SHP77 treated with DMSO at 0.1 percent for 48 hours (cell line): ENCODE measurements at places on chromosomes 5 and 9.

DNA sequence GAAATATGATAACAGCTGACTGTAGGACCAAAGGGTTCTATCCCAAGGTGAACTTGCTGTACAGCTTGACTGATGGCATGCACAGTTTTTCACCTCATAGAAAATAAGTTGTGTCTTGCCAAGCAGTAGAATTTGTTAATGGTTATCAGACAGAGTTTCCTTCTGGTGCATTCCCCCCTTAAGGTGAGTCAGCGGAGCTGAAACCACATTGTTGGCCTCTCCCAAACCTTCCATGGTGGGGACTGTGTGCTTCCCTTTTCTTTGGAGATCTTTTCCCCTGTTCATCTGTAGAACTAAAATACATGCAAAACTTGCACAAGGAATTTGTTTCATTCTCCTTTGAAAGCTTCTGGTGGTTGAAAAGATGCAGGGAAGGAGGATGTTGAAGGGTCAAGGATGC, 179.8 kb downstream of the FGF1 start:
- DNase-seq: no peak

- no peak for DNase-seq
Measured at GRCh38 chr5:57505272-57506200, 22.9 kb upstream of the ACTBL2 start.

DNA sequence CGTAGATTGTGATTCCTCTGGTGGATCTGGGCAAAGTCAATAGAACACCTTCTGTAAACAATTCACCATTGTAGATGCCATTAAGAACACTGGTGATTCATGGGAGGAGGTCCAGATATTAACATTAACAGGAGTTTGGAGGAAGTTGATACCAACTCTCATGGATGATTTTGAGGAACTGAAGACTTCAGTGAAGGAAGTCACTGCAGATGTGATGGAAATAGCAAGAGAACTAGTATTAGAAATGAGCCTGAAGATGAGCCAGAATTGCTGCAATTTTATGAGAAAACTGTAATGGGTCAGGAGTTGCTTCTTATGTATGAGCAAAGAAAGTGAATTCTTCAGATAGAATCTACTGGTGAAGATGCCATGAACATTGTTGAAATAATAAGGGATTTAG, 26.9 kb downstream of the TCERG1 start:
- DNase-seq: no peak

DNA sequence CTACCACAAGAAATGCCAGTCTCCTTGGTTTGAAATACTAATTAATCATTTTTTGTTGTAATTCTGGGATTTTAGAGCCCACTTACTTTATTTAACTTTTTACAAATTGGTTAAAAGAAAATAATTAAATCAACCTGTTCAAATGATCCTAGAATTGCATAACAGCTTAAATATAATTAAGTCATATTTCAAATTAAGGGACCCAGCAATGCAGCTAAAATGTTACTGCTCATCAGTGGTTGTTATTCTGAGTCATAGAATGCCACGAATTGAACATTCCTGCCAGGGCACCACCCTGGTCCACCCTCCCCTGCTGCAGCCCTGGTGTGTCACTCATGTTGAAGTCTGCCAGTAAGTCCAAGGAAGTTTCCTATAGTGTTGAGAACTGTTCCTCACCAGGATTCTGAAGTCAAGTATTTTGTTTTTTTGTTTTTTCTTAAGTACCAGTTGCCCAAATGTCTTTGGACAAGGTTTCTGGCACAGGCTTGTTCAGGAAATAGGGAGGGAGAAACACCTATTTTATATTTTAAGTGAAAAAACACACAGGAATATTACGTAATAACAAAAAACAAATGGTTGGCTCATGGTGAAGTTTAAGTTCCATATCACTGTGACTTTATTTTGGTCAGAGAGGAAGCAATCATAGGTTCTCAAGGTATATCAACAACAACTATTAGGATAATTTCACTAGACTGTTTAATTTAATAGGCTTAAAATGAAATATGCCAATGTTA, 4.3 kb upstream of the ITGA1 start:
- DNase-seq: no peak

- DNase-seq: no peak
Measured at GRCh38 chr5:138082033-138082432, 1.8 kb upstream of the WNT8A start.

- no peak for DNase-seq
Measured at GRCh38 chr5:65157906-65158603, 323.7 kb downstream of the ADAMTS6 start.

DNA sequence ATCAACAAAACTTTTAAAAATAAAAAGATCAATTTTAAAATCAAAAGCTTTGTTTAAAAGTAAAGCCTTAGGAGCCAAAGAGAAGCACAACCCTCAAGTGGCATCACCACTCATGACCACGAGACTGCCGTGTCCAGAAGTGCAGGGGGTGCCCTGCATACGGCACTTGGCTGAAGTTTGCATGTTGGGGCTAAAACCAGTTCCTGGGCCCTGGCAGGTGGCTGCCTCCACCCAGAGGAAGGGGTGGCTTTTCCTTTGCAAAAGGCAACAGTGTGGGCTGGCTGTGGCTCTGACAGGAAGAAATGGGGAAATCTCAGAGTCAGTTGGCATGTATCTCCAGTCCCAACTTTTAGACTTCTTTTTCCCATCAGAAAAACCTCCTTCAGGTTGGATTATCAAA, 15.3 kb downstream of the TRMO start:
- no peak for DNase-seq

DNA sequence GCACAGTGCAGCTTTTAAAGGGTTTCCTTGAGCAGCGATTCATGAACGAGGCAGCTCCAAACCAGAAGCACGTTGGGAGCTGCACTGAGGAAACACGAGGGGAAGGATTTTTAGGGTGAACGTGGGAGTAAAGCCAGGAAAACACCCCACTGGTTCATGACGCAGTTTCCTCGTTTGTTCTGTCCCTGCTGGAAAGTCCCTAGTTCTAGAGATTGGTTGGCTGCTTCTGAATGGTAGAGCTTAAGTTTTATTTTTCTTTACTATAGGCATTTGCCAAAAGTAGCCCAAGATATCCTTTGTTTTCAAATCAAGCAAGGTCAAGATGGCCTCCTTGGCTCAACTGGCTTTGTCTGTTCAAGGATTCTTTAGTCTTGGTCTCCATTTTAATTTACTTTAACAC, 116.5 kb upstream of the CACNA1B start:
- DNase-seq: no peak

DNA sequence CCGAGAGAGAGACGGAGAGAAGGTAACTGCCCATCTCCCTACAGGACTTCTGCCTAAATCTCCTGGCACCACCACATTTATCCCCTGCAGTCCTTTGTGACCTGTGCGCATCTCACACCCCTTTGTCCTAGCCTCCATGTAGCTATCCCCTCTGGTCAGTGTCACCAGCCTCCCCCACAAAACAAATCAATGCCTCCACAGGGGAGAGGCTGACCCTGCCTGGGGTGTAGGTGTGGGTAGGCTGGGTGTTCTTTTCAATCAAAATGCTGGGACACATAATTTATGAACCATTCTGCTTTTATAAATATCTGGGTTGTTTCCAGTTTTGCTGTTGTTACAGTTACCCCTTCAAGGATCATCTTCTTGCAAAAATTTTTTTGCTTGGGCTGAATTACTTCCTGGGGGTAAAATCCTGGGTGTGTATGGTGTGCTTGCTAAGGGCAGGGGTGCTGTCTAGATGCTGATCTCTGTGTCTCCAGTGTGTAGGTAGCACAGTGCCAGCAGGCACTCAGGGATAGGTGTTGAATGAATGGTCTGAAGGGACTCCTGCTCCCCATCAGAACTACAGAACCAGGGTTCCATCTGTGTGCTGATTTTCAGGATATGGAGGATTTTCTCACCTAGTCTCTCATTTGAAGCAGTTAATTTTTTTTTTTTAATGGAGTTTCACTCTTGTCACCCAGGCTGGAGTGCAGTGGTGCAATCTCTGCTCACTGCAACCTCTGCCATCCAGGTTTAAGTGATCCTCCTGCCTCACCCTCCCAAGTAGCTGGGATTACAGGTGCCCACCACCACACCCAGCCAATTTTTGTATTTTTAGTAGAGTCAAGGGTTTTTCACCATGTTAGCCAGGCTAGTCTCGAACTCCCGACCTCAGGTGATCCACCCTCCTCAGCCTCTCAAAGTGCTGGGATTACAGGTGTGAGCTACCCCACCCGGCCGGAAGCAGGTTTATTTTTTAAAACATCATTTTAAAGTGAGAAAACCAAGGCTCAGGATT, at the start of gene GARIN3:
Gene GARIN3 (minus strand): TSS at position 51 of the 1,000 bp plus-strand sequence. CDS start 96 bp downstream, outside the sequence.
- DNase-seq: no peak

GRCh38 chr9:134486143-134486591, 155.4 kb upstream of the COL5A1 start:
- DNase-seq: no peak

- no peak for DNase-seq
Measured at GRCh38 chr9:4826417-4827166, 33.8 kb downstream of the RCL1 start.

GRCh38 chr5:130166839-130167490, 262.7 kb downstream of the CHSY3 start:
- no peak for DNase-seq

GRCh38 chr5:17872204-17872603, 237.9 kb downstream of the TAF11L14 start:
- no peak for DNase-seq

- no peak for DNase-seq
Measured at GRCh38 chr9:84296146-84296843, 44.3 kb downstream of the SLC28A3 start.
